Small intestine (tissue), 16 donors: ENCODE measurements at places on chromosomes 1 and 21. TPM values are rescaled to one million over a fixed set of nuclear protein-coding genes. Genes with fewer than 3 reads are reported as not detected.
A peak's percentile ranks its signal among the peaks of the same experiment; 100 is the strongest.

GRCh38 chr21:43321111-43321510, 105.8 kb downstream of the SIK1 start:
- H3K27me3 ChIP-seq, result no peaks in the 10 kb centered on the region
- peaks cover 28% of the 10 kb centered on the region for H3K4me1 ChIP-seq
- no peaks in the 10 kb centered on the region for H3K36me3 ChIP-seq
- H3K27ac ChIP-seq, result peak overlapping the region; percentile 87

GRCh38 chr1:84836145-84836544, 56.9 kb downstream of the LPAR3 start:
- no peak overlapping the region for H3K4me3 ChIP-seq
- no peak overlapping the region for H3K27ac ChIP-seq
- H3K36me3 ChIP-seq, result no peaks in the 10 kb centered on the region
- H3K27me3 ChIP-seq, result no peaks in the 10 kb centered on the region
- H3K4me1 ChIP-seq, result no peaks in the 10 kb centered on the region

PLA2G2C gene
- polyA plus RNA-seq, result not detected

GRCh38 chr1:159289060-159289459, 13.1 kb upstream of the FCER1A start:
- H3K27ac ChIP-seq, result no peak overlapping the region
- no peaks in the 10 kb centered on the region for H3K27me3 ChIP-seq
- no peaks in the 10 kb centered on the region for H3K4me1 ChIP-seq
- H3K4me3 ChIP-seq, result no peak overlapping the region
- no peak for DNase-seq

SERPINC1 gene
- polyA plus RNA-seq, result 1.0 TPM

- H3K36me3 ChIP-seq, result no peaks in the 10 kb centered on the region
- no peak for DNase-seq
- peaks cover 14% of the 10 kb centered on the region for H3K4me1 ChIP-seq
- no peak overlapping the region for H3K27ac ChIP-seq
- no peaks in the 10 kb centered on the region for H3K27me3 ChIP-seq
Observed at GRCh38 chr1:6495540-6496364, 4.3 kb upstream of the PLEKHG5 start.

DNA sequence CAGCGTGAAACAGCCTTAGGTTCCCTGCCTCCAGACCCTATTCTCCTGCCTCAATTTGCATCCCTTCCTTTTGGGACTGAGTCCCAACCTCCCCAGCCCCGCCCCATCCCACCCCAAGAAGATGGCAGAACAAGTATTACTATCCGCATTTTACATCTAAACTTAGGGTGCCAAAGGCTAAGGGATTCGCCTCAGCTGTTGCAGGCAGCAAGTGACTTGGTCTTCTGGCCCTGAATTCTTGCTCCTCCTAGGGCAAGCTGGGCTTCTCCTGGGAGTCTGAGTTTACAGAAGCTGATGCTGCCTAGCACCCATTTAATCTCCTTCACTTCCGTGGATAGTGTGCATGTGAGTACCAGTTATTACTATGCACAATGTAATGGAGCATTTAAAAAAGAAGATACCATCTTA, 161.3 kb upstream of the NR5A2 start:
- H3K27me3 ChIP-seq, result no peaks in the 10 kb centered on the region
- no peaks in the 10 kb centered on the region for H3K36me3 ChIP-seq
- H3K4me3 ChIP-seq, result peak overlapping the region; percentile 10
- H3K27ac ChIP-seq, result no peak overlapping the region
- DNase-seq, result no peak

GRCh38 chr1:175192111-175192629, 406 bp downstream of the KIAA0040 start:
- H3K27me3 ChIP-seq, result no peaks in the 10 kb centered on the region
- peak overlapping the region; percentile 87 for H3K27ac ChIP-seq
- H3K4me1 ChIP-seq, result peaks cover 26% of the 10 kb centered on the region
- peak; percentile 80 for DNase-seq
- peaks cover 4% of the 10 kb centered on the region for H3K36me3 ChIP-seq

TEX35 gene
- polyA plus RNA-seq, result 1.6 TPM

KDF1 gene
- 30.4 TPM for polyA plus RNA-seq

DNA sequence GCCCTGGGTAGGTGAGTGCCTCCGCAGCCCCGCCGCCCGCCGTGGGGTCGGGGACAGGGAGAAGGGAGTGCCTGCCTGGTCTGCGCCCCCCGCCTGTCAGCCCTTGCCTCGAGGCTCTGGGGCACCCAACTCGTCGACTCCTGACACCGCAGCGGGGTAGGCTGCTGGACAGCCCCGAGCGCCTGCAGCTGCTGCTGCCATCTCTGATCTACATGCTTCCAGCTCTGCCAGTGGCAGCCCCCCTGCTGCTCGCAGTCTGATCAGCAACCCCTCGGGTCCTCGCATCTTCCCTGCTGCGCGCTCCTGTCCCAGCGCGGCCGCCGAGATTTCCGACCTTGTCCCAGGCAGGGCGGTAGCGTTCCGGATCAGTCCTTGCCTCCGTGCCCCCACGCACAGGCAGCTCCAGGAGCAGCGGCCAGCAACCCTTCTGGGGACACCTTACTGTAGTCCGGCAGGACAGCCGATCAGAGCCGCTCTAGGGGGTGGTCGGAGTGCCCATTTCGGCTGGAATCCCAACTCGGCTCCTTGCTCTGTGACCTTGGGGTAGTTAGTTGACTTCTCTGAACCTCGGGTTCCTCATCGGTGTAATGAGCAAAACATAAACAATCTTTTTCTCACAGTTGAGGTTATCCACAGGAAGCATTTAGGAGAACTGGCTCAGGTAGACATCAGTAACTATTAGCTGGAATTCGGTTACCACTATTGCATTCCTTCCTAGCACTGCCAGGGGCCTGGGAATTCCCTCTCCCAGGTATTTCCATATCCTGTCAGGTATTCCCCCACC, 540 bp downstream of the BCAN start:
- peaks cover 5% of the 10 kb centered on the region for H3K36me3 ChIP-seq
- peak; percentile 25 for DNase-seq
- H3K27me3 ChIP-seq, result peaks cover 28% of the 10 kb centered on the region
- H3K4me1 ChIP-seq, result no peaks in the 10 kb centered on the region
- H3K4me3 ChIP-seq, result no peak overlapping the region
- H3K27ac ChIP-seq, result no peak overlapping the region

- no peaks in the 10 kb centered on the region for H3K36me3 ChIP-seq
Observed at GRCh38 chr1:205565799-205566198, 61.3 kb downstream of the CDK18 start.

PDC gene
- polyA plus RNA-seq, result not detected

GJA9 gene
- polyA plus RNA-seq, result not detected

GRCh38 chr1:96072021-96072420, 649.6 kb upstream of the PTBP2 start:
- no peaks in the 10 kb centered on the region for H3K36me3 ChIP-seq
- H3K27me3 ChIP-seq, result no peaks in the 10 kb centered on the region
- no peaks in the 10 kb centered on the region for H3K4me1 ChIP-seq

GRCh38 chr1:53409695-53410094, 49.5 kb upstream of the DMRTB1 start:
- H3K4me3 ChIP-seq, result no peak overlapping the region
- H3K36me3 ChIP-seq, result no peaks in the 10 kb centered on the region
- no peaks in the 10 kb centered on the region for H3K4me1 ChIP-seq
- H3K27ac ChIP-seq, result no peak overlapping the region
- DNase-seq, result no peak
